ENCODE measurements at places on chromosomes 1 and 21.

- DNase-seq = no peak
Observed at GRCh38 chr1:100130552-100131077, 2.1 kb downstream of the SASS6 start.

GRCh38 chr21:14877581-14878228 lies 187.1 kb downstream of the NRIP1 start:
- no peak for DNase-seq

GRCh38 chr1:204041232-204041767 lies 31.6 kb upstream of the SOX13 start:
- no peak for DNase-seq

GRCh38 chr1:56357927-56358690 lies 221.3 kb downstream of the PLPP3 start:
- no peak for DNase-seq
